GM03348 (cell line): ENCODE measurements at places on chromosomes 3 and 15.

- peak; percentile 4 for DNase-seq
Measured at GRCh38 chr15:99447497-99448371, 118.0 kb upstream of the MEF2A start.

GRCh38 chr3:141795276-141795675, 32.1 kb downstream of the GRK7 start:
- DNase-seq: no peak

GRCh38 chr3:16338999-16339398, 74.0 kb downstream of the OXNAD1 start:
- peak; percentile 88 for DNase-seq

DNA sequence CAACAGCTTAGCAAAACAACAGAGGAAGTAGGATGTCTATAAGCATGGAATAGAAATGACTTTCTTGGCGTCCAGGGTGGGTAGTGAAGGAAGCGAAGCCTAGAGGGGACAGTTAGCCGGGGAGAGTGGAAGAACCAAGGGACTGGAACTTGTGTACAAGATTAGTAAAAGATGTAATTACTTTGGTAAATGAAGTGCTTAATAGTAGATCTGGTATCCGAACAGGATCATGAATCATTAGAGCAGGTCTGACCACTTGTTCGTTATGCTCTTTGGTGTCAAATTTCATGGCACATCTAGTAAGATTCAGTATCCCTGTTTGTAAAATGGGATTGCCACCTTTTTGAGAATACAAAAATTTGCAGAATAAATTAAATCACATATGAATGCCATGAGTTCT, 112.5 kb upstream of the MLF1 start:
- no peak for DNase-seq

GRCh38 chr3:74410276-74410941, 204.1 kb downstream of the CNTN3 start:
- DNase-seq: no peak

GRCh38 chr3:184448321-184449160, 68.7 kb downstream of the CHRD start:
- peak; percentile 41 for DNase-seq

GRCh38 chr15:75230551-75231371, 27.4 kb upstream of the GOLGA6C start:
- no peak for DNase-seq

DNA sequence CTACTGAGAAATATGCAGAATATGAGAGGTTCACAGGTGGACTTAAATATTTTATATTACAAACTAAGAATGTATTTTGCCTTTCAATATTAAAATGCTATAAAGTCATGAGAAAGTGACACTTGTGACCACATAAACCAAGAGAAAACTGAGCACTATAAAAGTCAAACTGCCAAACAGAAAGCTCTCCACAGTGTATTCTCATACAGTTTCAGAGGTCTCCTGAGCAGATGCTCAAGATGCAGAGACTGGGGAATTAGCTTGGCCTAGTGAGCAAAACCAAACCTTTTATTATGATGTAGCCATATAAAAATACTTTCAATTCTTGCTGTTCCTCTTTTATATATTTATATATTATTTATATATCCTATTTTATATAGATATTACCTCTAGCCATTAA, 227.8 kb downstream of the TBC1D5 start:
- DNase-seq: no peak

- DNase-seq: no peak
Measured at GRCh38 chr3:17995769-17996168, 253.3 kb upstream of the TBC1D5 start.

- DNase-seq: no peak
Measured at GRCh38 chr15:67018441-67018840, 47.0 kb upstream of the SMAD3 start.

- DNase-seq: no peak
Measured at GRCh38 chr3:58857402-58857801, 190.8 kb upstream of the FAM3D start.

- DNase-seq: no peak
Measured at GRCh38 chr15:80831606-80832224, 52.5 kb downstream of the CEMIP start.

DNA sequence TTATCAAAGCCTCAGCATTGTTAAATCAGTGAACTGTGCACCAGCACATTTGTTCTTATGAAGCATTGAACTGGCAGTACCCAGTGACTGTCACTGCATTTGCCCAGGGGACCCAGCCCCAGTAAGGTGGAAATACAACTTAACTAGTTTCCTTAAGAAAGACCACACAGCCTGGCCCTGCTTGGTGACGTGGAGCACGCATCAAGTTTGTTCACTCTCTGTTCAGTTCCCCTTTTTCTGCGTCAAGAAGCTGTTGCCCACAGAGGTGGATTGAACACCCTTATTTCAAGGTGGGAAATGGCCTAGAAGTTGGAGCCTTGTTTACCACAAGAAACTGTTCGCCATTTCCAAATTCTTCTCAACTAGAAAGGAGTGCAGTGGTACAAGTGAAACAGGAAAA, 69.9 kb upstream of the AGBL1 start:
- DNase-seq: no peak

GRCh38 chr15:31294067-31294466, 32.6 kb upstream of the KLF13 start:
- no peak for DNase-seq

DNA sequence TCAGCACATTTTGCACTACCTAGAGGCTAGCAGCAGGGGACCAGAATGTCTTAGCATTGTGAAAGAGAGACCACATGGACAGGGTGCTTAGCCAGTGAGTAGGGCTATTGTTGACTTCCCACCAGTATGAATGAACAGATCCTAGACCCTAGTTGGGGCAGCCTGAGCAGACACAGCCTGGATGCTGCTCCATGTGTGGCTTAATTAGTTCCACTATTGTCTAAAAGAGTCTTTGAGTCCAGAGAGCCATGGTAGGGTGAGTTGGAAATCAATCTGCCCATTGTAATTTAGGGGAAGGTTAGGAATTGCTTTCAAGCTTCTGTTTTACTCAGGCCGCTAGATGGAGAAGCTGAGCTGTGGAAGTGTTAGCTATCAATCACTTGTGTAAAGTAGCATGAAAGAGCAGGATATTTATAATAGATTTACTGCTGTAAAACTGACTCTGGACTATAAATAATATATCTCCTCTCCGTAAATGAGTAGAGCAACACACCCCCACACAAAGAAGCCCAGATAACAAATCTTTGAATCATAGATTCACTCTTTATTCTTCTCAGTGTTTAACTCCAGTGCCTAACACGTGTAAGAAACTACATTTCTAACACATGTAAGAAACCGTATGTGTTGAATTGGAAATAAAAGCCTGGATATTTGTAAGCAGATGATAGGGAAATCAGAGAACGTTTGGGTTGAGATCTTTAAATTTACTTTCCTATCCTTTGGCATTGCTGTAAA, 4.1 kb upstream of the GCSAM start:
- peak; percentile 31 for DNase-seq

- no peak for DNase-seq
Measured at GRCh38 chr15:87901926-87902690, 354.4 kb downstream of the NTRK3 start.

DNA sequence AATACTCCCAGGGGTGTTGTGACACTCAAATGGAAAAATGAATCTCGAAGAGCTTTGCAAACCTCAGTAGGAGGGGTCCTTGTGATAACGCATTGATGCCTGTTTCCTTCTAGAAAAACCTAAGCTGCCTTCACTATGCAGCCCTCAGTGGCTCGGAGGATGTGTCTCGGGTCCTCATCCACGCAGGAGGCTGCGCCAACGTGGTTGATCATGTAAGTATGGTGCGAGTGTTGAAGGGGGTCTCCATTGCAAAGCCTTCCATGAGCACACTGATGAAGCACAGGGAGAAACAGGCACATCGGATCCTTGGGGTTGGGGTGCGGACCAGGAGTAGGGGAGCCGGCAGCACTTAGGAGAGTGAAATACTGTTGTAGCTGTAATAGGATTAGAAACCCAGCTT, 22.3 kb downstream of the ANKDD1A start:
- no peak for DNase-seq

GRCh38 chr3:189229196-189229828, 57.5 kb downstream of the TPRG1 start:
- DNase-seq: no peak

DNA sequence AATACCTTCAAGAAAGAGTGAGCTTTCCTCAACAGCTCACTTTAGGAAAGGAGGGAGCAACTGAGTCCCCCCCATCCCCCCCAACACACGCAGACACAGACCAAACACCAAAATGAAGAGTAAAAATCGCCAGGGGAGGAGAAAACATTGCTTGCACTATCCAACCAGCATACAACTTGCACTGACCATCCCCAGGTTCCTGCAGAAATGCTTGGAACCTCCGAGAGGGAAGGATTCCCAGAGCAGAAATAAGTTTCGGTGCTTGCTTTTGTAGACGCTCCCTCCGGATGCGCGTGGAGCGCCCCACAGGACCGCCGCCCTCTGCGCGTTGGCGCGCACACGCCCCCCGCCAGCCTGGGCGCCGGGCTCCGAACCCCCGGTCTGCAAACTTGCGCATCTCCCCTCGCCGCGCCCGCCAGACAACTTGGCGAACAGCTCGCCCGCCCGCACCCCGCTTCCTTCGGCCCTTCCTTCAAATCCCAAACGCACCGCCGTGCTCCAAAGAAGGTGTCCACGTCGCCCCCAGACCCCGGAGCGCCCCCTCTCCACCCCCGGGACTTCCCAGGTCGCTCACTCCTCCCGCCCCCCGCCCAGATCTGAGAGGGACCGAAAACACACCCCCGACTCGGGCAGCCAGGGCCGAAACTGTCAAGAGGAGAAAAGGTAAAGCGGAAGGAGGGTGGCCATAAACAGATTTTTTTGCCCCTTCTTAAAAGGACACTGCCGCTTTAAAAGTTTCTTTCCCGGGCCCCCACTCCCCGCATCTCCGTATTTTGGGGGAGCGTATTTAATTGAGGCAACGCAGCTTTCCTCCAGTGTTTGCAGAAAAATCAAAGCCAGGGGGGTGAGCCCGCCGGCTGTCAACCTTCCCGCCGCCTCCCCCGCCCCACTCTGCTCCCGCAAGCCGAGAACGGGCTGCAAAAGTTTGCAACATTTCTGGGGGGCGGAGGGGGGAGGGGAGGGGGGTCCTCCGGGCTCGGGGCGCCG, 859 bp downstream of the RORA start:
- DNase-seq: peak; percentile 42

DNA sequence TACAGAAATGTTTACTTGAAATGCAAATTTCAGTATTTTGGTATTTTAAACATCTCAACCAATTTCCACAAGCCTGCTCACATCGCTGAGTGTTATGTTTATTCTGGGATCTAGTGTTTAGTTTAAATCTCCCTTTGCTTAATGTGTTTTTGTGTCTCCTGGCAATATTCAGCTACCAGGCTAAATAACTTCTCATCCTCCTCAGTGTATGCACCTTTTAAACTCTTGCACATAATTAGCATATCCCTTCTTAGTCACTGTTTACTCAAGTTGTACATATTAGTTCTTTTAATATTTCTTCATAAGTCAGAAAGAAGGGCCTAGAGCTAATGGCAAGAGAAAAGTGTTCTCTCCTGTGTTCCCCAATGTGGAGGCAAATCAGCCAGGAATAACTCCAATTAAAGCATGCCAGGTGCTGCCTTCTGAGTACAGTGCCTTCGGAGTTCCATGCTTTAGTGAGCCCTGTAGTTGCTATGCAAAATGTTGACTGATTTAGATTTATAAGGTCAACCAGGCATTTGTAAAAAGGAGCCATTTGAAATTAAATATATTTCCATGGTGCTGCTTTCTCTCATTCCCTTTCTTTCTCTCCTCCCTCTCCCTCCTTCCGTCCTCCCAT, 234.3 kb downstream of the GAP43 start:
- DNase-seq: no peak

GRCh38 chr3:5437783-5438323, 250.3 kb downstream of the EDEM1 start:
- DNase-seq: no peak

DNA sequence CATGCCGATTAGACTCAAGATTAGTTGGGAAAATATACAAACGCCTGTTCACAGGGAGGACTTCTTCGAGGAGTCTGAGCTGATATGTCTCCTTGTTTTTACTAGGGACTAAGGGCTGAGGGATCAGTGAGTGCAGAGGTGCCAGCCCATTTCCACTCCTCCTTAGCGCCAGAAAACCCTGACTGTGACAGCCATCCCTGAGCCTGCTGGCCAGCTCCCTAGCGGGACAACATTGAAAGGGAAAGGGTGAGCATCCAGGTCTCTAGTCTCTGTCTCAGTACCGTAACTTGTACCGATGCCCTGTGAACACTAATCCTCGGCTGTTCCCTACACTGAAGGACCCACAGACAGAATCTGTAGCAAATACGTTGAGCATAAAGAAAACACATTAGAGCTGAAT, 243.4 kb downstream of the WNT5A start:
- no peak for DNase-seq
